ENCODE measurements at places on chromosomes 12 and 14.

DNA sequence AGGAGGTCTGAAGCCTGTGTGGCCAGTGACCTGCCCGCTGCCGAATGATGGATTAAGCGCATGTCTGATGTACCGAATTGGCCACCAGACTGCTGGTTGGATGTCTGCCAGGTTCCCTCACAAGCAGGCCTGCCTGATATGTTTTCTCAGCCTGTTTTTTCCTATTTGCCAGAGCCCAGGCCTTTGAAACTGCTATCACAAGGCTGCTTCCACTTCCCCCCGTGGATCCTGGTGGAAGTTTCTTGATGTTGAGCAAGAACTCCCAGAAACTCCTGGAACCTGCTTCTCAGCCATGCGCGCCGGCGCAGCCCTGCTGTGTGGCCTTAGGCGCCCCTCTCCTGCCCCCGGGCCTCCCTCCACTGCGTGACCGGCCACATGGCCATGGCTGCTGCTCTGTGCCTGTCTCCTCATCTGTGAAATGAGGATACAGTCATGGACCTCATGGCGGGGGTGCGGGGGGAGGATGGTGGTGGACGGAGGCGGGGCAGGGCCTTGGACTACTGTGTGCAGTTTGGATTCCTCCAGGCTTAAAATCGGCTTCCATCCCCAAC is 56.6 kb downstream of the CALM1 start:
- no peak for DNase-seq

DNA sequence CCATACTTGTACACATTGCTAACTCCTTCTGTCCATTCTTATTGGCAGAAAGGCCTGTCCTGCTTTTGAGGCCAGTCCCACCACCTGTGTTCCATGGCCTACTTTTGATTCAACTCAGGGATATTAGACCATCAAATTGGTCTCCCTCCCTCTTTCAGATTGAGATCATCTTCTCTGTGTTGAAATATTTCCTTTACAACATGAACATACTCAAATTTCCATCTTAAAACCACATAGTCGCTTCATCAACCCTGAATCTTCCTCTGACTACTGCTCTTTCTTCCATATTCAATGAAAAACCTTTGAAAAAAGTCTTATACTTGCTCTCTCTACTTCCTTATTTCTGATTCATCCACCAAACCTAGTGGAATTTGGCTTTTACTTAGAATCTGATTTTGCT is 34.9 kb downstream of the TRMT5 start:
- DNase-seq: no peak

DNA sequence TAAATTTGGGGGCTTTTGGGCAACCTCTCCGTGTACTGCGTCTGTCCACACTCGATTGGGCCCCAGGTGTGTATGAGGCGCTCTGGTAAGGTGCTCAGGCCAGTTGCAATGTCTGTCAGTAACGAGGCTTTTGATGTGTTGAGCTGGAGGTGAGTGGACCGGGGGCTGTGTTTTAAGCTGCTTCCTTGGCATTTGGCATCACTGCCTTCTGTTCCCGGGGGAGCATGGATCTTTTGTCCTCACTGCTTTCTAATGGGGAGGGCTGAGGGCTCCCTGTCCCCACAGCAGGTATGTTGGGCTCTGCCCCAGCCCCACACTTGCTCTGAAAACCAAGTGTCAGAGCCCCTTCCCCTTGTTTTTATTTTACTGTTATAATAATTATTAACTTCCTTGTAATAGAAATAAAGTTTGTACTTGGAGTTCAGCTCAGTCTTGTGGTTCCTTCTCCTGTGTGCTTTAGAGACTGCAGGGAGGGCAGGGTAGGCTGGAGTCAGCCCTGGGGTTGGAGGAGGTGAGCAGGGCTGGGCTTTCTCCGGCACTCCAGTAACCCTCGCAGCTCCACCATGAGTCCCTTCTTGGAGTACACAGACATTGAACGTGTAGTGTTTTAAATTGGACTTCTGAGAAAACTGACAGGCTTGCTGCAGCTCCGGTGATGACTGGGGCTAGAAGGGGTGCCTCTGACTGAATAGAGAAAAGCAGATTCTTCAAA is 28.0 kb downstream of the TRAFD1 start:
- no peak for DNase-seq

DNA sequence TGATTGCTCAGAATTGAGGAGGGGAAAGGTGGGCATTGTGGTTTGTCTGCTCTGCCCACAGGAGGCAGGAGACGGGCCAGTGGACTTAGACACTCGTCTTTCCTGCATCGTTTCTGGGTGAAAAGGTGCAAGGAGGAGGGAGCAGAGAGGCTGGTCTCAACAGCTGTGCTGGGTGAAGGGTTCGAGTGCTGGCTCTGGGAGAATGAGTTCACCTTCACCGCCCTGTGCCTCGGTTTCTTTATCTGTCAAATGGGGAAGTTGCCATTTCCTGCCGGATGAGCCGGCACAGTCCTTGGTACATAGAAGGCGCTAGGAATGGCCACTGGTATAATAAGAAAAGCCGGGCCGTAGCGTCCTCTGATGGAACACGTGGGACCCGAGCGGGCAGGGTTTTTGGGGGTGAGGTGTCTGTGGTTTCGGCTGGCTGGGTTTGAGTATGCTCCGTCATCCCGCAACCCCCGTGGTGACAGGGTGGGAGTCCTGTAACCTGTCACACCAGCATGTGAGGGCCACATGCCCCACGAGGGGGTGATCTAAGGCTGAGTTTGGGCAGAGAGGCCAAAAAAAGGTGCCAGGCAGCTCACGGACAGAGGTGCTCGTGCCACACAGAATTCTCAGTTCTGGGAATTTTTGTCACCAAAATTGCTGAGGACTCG is 7.3 kb downstream of the BCL7A start:
- no peak for DNase-seq

- no peak for DNase-seq
These were observed 332.6 kb upstream of the SYT1 start for GRCh38 chr12:78531831-78532458.

- DNase-seq: no peak
These were observed 39.6 kb downstream of the PPP4R4 start for GRCh38 chr14:94213741-94214140.

DNA sequence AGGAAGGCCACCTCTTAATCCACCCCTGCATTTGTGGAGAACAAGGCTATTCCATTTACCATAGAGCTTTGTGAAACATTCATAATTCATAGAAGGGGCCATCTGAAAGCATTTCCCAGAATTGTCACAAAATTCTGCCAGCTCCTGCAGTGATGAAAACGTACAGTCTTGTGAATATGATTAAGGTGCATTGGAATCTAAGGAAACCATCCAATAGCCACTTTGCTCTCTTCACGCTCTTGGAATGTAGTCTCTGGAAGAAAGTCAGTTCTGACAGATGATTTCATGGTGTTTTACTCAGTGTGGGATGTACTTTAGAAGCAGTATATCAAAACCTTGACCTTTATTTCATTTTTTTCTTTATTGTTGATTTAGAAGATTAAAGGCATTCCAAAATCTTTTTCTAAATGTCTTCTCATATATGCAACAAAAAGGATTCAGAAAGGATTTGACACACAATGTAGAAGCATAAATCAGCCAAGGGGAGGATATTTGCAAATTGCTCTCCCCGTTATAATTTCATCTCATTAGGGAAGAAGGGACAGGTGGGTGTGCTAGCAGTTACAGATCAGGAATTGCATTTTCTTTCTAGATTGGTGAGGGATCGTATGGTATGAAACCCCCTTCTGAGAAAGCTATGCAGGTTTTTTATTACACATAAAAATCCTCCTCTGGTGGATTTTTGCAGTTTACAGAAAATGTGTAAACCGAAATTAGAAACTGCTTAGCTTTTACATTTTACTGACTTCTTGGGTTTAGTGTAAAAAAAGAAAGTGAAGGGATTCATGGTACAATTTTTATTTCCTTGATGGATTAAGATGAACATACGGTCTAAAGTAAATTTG is 390.2 kb downstream of the LRIG3 start:
- DNase-seq: no peak

DNA sequence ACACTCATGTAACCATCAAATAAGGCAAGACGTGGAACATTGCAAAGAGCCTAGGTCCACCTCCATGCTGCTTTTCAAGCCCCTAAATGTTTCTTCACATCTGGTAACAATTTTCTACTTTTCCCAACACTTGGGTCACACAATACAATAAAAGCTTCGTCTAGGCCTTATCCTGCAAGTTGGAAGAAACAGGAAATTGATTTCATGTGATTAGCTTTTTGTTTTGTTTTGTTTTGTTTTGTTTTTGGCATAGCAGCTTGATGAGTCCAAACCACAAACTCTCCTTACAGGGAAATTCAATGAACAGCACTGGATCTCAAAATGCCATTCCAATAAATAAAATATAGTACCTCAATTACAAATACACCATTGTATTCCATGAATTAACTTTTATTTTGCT is 19.3 kb downstream of the TAS2R50 start:
- no peak for DNase-seq

GRCh38 chr12:14771651-14772137 is 31.6 kb downstream of the WBP11 start:
- DNase-seq: peak; percentile 39

DNA sequence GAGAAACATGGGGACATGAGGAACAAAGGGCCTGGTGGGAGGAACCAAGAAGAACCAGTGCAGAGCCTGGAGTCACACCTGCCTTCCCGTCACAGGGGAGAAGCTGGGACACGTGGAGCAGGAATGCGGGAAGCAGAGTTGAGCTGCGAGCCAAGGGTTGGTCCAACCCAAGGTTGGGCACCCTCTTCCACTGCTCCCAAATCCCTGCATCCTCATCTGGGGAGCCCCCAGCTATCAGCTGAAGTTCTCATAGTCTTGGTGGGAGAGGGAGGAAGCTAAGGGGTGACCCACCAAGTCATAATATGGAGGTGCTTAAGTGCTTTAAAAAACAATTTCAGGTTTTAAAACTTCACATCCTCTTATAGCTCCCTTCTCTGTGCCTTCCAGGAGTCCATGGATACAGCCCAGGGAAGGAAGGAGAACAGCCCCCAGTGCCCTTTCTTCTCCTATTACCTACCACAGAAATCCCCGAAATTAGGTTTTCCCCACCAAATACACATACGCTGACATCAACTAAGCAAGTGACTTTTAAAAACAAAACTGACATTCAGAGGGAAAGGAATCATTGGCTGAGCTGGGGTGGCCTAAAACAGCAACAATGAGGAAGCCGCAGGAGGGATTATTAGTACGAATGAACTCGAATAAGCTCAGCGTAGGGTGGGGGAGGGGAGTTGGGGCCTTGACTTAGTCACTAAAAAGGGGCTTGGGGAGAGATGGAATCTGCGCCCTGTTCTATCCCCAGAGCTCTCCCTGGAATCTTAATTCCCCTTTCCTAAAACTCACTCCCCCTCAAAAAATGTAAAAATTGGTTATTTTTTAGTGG is 4.5 kb downstream of the MYL6 start:
- DNase-seq: no peak

DNA sequence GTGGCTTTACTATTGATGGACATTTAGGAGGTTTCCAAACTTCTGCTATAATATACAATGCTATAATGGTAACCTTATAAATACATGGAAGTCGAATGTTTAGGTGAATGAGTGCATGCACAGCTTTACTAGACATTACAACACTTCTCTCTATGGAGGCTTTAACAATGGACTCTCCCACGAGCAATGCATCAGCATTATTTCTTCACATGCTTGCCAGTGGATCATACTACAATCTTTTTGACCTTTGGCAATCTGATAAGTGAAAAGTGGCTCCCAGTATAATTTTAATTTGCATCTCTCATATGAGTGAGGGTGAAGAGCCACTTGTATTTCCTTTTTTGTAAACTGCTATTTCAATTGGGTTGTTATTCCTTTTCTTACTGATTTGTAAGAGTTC is 18.2 kb downstream of the RDH12 start:
- no peak for DNase-seq

- DNase-seq: no peak
These were observed 39.2 kb downstream of the COX16 start for GRCh38 chr14:70320294-70320693.

DNA sequence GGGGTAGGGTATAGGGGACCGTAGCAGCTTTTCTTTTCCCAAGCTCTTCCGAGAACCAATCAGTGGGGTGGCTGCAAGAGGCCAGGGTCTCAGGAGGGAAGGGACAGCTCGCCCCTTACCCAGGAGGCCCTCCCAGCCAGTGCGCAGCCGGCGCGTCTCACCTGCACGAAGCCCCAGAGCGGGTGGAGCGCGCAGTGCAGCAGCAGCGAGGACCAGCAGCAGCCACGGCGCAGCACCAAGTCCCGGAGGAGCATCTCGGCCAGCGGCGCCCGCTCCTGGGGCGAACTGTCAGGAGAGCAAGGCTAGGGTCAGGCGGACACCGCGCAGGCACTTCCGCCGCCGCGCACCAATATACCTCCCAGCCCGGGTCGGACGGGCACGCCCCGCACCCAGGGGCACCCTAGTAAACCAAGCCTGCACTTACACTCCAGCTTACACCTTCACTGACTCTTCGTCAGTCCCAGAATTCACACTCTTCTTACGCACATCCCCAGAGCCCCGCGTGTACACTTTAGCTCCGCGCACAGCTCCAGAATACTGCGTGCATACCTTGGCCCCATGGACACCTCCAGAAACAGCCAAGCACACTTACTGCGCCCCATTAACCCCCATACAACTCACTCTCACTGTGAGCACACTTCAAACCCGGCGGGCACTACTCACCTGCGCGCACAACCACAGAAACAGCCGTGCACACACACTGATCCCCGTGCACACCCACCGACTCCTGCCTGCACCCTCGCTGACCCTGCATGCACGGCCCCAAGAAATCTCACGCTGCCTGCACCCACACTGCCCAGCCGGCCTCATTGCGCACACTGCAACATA is 606 bp downstream of the PRIMA1 start:
- no peak for DNase-seq
